Activated T-cell treated with anti-CD3 and anti-CD28 coated beads, Interleukin-2, amount 50 U/mL, for 24 hours (primary cell): ENCODE measurements at places on chromosomes 3 and 15.

GRCh38 chr15:39976291-39977274 is 42.7 kb downstream of the EIF2AK4 start:
- DNase-seq, result peak; percentile 51

- no peak for DNase-seq
These were observed 76.6 kb downstream of the GBE1 start for GRCh38 chr3:81684751-81685395.

- no peak for DNase-seq
These were observed 21.0 kb downstream of the TMEM158 start for GRCh38 chr3:45205126-45205525.

DNA sequence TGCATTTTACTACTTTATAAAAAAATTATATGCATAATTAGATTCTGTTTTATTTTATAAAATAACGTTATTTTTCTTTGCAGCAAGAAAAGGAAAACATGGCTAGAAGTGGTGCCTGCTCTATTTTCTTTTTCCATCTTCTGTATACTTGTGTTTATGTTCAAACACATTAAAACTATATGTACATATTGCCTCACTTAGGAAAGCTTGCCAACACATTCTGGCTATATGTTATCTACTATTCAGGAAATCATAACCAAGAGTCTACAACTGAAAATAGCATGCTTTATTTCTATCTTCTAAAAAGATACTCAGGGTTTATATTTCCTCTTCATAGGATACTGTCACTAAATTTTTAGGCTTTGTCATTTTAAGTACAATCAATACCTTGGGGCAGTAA is 90.2 kb upstream of the KCNMB2 start:
- no peak for DNase-seq

DNA sequence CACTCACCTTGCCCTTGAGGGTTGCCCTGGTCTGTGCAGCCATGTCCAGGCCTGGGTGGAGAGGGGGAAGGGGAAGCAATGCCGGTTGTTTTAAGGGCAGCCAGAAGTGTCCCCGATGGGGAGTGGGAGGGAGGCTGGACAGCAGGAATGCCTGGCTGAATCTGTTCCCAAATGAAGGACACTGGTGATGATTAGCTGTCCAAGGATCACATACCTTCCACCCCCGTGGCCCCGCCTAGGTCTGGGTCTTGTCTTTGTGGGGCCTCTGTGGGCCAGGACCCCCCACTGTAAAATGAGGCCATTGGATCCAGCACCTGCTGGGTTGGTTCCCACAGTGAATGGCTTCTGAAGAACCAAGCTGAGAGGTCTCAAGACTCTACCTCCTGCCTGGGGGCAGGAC is 71.4 kb downstream of the FBLN2 start:
- DNase-seq, result no peak

GRCh38 chr3:154931484-154931883 is 148.6 kb upstream of the MME start:
- no peak for DNase-seq

- DNase-seq, result no peak
These were observed 27.1 kb downstream of the DNAJC13 start for GRCh38 chr3:132444383-132444782.

DNA sequence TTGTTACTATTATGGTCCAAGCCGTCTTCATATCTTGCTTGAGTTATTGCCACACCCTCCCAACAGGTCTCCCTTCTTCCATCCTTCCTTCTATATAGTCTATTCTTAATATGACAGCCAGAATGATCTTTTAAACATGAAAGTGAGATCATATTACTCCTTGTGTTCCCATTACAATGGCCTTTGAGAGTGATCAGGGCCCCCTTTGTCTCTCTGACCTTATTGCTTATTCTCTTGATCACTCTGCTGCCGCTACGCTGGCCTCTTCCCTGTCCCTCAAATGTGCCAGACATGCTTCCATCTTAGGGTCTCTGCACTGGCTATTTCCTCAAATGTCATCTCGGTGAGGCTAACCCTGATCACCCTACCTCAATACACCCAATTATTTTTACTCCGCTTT is 38.1 kb downstream of the UBE2E2 start:
- no peak for DNase-seq

DNA sequence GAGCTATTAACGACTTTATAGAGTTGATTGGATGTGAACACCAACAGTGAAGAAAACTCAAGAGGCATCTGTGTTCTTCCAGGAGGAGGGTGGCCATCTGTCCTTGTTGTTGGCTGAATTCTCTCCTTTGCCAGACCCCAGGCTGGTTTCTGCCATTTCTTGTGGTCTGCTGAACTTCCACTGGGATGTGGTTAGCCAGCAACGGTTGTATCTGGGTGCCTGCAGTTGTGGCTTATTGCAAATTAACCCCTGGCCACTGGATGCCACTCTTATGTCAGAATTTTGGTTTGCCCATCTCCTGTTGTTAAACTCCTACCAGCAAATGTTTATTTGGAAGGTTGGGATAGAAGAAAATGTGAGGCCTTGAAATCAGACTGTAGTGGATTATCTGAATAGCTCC is 163.6 kb upstream of the TBC1D5 start:
- DNase-seq, result no peak

DNA sequence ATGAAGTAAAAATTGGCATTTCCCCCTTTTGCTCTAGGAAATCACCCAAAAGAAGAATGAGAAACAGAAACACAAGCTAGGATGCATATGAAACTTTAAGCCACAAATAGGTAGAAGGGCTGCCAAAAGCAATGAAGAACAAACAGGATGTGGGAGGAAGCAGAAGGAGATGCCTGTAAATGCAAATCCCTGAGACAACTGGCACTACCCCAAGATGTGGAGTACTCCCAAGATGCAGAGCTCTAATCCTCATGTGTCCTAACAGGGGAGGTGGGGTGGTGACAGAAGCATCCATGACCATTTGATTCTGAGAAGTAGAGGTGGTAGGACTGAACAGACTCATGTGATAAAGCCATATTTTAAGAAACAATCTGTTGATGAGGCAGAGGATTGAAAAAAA is 31.9 kb upstream of the ZNF280D start:
- no peak for DNase-seq

- DNase-seq, result no peak
These were observed 31.6 kb upstream of the UBE2Q2 start for GRCh38 chr15:75811626-75812025.

GRCh38 chr3:142863010-142863817 is 25.7 kb downstream of the PCOLCE2 start:
- DNase-seq, result no peak

GRCh38 chr3:194854659-194855390 is 169.1 kb downstream of the FAM43A start:
- DNase-seq, result no peak

DNA sequence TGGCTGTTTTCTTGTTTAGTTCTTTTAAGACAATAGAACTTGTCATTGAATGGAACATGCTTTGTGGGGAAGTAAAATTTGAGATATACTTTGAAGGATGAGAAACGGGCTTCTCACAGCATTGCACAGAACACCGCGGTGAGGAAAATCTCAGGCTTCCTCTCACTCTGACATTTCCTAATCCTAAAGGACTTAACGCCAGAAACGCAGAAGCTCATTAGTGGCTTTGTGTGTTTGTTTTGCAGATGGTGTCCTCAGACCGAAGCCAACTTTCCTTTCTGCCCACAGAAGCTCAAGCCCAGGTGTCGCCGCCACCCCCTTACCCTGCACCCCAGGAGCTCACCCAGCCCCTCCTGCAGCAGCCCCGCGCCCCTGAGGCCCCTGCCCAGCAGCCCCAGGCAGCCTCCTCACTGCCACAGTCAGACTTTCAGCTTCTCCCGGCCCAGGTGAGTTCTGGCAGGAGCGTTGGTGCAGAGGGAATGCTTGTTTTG is 78.9 kb upstream of the BLM start:
- no peak for DNase-seq

- DNase-seq, result no peak
These were observed 64.5 kb downstream of the LRTM1 start for GRCh38 chr3:54863366-54863765.

GRCh38 chr3:188900421-188900951 is 271.3 kb upstream of the TPRG1 start:
- no peak for DNase-seq

DNA sequence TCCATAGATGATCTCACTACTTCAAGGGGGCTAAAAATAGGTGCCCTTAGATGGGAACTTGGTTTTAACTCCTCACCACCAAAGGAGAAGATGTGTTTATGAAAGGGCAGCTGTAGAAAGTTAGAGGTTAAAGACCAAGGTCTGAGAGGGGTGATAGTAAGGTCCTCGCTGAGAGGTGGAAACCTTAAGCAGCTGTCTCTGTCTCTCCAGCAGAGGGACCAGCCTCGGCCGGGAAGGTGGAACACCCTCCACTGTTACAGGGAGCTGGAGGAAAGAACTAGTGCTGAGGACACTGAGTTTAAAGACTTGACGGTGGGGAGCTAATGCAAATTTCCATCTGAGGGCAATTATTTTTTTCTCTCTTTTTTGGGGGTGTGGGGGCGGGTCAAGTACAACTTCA is 8.9 kb upstream of the RLBP1 start:
- DNase-seq, result no peak

DNA sequence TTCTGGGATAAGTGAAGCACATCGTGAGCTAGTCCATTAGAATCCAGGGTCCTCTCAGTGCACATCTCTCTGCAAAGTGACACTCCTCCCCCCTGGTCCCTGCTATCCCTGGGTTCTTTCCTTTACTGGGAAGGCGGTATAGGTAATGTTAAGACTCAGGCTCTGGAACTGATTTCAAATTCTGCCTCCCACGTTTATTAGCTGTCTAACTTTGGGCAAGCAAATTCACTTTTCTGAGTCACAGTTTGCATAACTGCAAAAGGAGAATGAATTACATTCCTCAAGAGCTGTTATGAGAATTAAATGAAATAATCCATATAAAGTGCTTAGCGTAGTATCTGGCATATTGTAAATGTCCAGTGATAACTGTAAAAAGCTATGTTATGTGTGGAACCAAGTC is 168.1 kb upstream of the LRRN1 start:
- no peak for DNase-seq
